ENCODE measurements at places on chromosomes 3 and 15.

DNA sequence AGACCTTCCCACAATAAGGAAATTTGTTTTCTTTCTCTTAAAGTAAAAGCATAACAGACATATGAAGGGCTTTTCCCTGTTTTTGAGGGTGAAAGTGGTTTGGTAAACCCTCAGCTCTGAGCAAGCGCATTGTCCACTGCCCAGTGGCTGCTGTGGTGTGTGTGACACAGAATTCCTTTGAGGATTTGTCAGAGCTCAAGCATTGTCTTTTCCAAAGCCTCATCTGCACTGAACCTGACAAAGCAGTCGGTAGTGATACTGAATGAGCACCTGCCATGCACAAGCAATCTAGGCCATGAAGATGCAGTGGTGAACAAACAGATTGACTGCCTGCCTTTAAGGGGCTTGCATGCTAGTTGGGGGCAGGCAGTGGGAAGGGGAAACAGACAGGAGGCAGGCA lies 128.3 kb downstream of the PLCL2 start:
- no peak for DNase-seq

DNA sequence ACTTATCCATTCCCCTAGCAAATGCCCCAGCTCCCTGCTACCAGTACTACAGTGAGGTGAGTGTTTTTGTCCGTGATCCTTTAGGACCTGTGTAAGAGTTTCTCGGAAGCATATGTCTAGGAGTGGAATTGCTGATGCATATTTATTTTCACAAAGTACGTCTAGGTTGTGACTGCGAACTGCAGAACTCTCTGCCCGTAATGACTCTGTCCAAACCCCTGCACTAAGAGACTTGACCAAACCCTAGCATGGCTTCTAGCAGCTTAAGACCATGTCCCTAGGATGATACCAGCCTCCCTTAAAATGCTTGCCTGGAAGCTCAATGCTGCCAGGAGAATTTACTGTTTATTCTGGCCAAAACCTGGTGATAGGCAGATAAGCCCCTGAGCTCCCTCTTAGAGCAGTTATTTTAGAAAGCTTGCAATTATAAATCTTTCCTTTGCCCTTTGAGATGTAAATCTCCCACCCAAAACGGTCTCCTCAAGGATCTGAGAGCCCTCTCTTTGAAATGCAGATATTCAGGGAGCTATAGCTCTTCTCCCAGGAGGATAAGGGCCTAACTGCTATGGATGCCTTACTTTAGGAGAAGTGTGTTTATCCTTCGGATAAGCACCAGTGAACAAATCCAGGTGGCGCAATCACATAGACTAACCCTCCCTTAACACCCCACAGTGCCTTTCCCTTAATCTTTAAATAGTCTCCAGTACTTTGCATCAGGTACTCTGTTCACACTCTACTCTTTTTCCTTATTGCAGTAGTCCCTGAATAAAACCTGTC lies 14.7 kb upstream of the CA12 start:
- DNase-seq: no peak

DNA sequence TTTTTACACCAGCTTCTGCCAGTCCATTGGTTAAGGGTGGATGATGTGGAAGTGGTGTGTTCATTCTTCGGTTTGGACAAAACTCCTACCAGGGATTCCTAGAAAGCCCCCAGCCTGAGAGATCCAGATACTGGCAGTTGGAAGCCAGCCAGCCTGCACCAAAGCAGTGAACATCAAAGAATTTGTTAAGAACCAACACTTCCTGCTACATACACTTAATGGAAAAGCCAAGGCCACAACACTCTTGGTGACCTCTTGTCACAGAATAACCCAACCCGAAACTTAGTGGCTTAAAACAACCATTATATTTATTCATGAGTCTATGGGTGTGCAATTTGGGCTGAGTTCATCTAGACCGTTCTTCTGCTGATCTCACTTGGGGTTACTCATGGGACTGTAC lies 42.9 kb upstream of the ADAMTS9 start:
- DNase-seq: no peak

DNA sequence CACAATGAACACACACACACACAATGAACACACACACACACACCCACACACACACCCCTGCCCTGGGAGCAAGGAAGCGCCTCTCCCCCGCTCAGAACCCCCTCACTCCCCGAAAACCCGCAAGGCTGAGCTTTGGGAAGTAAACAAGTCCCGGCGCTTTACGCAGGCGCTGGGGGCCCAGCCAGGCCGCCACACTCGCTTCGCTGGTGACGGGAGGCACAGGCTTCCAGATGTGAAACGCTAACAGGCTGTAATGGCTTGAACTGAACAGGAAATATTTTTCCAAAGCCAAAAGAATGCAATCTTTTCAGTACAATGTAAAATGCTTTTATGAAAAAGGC lies 122.7 kb upstream of the IGF1R start:
- DNase-seq: no peak

GRCh38 chr3:42507252-42507651 lies 4.8 kb downstream of the VIPR1 start:
- DNase-seq: no peak

- DNase-seq: no peak
Observed at GRCh38 chr15:35751413-35752133, 205.6 kb upstream of the DPH6 start.

- no peak for DNase-seq
Observed at GRCh38 chr15:95793231-95793630, 537.3 kb upstream of the NR2F2 start.

DNA sequence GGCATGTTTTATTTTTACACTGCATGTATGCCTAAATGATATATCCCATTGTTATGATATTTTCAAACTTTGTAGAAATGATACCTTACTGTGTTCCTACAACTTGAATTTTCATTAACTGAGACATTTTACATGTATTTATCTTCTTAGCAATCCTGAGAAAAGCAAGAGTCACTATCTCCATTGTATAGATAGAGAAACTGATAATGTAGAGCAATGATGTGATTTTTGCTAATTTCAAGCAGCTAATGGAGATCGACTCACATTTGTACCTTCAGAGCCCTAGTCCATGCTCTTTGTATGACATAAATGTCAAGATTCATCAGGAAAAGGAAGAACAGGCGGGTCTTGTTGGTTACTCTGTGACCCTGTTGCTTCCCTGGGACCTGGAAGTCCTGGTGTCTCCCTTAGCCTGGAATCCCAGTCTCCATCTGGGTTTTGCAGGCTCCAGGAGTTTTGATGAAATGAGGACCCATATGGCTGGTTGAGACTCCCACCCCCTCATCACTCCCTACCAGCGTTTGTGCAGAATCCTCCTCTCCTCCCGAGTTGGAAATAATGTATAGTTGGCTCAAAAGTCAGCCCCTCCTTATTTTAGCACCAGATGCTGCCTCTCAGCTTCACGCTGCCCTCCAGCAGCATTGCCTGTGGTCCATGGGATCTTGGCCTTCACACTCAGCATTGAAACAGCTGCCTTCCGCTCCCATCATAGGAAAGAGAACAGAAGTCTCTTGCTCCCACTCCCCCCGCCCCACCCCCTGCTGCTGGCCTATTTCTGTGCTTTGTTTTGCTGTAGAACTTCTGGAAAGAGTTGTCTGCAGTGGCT lies 67.1 kb downstream of the APBA2 start:
- DNase-seq: no peak

DNA sequence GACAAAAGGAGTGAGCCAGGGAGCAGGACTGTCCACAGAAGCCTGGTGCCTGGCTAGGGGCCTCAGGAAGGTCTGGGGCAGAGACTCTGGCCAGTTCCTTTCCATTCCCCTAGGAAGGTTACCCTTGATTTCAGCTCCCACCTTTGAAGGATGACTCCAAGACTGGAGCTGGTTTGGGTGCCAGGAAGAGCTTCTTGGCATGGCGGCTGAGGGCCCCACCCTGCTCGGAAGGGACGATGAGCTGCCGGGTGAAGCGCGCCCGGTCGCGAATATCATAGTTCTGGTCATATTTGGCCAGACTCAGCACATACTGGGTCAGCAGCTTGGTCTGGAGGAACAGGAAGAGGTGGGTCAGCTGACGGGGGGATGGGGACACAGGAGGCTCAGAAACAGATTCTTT lies 19.4 kb upstream of the CPEB1 start:
- DNase-seq: no peak

GRCh38 chr3:16073203-16073602 lies 101.3 kb upstream of the GALNT15 start:
- DNase-seq: no peak

GRCh38 chr15:84856731-84857417 lies 27.6 kb upstream of the SLC28A1 start:
- DNase-seq: no peak

GRCh38 chr3:109178708-109179107 lies 42.2 kb downstream of the C3orf85 start:
- DNase-seq: no peak

- DNase-seq: no peak
Observed at GRCh38 chr3:40242216-40242615, 67.3 kb upstream of the EIF1B start.

DNA sequence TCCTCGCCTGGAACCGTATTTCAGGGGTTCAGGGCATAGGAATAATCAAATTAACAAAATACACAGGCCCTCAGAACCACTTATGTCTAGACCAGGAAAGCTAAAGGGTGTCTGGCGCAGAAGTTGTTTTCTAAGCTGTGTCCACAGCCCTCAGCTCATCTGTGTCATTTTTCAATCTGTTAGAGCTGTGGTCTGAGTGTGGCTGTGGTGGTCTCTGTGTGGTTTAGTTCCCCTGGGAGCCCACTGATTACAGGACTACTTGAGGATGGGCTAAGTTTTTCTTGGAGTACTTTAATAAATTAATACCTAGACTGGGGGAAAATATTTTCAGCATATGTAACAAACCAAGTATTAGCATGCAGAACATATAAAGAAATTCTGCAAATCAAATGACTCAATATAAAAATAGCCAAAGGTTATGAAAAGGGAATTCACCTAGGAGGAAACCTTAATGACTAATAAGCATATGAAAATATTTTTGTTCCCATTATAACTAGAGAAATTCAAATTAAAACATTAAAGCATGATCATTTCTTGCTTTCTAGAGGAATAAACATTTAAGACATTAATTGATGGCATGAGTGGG lies 186.3 kb downstream of the SATB1 start:
- no peak for DNase-seq

DNA sequence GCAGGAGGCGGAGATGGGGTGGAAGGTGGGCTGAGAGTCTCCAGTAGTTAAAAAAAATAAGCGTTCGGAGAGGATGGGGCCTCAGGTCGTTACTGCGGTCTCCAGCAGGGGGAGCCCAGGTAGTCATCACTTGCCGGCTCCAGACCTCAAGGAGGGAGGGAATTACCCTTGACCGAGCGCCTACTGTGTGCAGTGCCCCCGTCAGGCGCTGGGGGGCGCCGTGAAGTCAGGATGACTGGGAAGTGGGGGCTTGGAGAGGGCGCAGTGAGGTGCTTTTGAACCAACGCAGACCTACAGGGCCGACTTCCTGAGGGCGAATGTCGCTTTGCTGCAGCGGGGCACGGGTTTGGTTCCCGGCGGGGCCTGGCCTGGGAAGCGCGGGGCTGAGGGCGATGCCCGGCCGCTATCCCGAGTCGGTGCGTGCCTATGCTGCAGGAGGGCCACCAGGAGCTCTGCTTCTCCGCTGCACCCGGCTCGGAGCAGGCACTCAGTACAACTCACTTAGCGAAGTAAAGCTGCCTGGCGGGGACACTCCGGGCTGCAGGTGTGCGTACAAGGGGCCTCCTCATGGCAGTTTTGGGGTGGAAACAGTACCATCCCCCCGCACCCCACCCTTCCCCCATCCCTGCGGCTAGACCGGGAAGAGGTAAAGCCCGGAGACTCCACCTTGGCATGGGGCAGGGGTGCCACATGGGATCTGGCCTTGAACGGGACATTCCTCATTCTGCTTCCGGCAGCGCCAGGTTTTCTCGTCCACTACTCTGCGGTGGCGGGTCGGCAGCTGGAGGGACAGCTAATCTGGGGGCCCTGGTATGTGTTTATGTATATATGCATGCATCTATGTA lies 79.8 kb downstream of the RHCG start:
- peak; percentile 39 for DNase-seq

- no peak for DNase-seq
Observed at GRCh38 chr15:70375586-70375985, 277.9 kb upstream of the TLE3 start.

DNA sequence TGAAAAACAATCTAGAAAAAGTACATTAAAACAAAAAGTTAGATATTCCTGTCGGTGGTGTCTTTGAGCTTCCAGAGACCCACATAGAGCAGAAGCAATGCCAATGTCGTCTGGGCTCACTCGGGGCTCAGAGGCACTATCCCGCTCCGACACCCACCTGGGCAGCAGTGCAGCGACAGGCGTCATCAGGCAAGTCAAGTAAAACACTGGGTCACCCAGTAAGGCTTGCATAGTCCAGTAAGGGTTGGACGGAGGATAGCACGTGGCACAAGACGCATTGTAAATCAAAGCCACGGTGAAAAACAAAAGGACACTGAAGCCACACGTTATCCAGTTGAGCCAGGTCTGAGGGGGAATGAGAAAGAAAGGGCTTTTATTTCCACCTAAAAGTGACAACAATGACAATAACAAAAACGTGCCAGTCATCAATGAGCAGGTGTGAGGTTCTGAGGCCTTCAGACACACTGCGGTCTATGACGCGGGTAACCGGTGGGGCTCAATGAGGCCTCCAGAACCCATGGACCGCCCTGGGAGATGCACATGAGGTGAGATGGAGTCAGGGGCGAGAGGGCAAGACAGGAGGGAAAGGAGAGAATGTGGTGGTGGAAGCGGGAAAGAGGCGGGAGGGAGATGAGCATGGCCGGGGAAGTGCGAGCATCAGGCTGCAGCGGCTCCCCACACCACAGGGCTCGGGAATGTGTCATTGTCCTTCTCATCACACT lies 183.0 kb downstream of the ATP10A start:
- DNase-seq: no peak

DNA sequence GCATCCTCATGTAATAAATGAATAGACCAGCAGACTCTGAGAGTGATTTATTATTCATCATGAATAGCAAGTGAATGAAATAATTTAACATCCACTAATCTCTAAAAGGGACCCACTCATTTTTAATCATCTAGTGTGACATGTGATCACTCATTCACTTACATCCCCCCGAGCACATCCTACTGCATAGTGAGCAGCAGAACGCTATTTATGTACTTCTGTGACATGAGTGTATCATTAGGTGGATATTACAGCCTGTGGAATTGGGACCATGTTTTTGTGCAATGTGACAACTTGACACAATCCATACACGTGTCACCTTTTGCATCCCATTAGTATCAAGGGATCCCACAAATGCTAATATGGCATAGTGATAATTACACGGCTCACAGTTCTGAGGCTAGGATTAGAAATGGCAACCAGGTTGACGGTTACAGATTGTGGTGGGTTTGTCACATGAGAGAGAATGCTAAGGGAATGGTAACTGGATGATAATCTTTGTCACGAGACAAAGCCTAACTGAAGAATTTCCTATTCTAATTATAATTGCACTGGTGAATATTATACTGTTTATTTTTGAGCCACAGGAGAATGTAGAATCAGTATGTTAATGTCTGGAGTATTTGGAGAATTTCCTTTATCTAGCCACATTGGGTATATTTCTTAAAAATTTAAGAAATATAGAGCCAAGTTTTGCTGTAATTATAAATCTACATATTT lies 595.2 kb upstream of the TBL1XR1 start:
- no peak for DNase-seq

Data from stimulated activated CD8-positive, alpha-beta memory T cell treated with anti-CD3 and anti-CD28 coated beads, Interleukin-4, amount 100 ng/mL, for 4 hours (primary cell).